ENCODE measurements at places on chromosomes 2 and 18.

- DNase-seq = no peak
These were observed 6.1 kb downstream of the ONECUT2 start for GRCh38 chr18:57441071-57441794.

GRCh38 chr2:100188326-100188725 is 45.9 kb upstream of the AFF3 start:
- DNase-seq = no peak

GRCh38 chr2:10912796-10913455 is 1.2 kb downstream of the KCNF1 start:
- no peak for DNase-seq

- no peak for DNase-seq
These were observed 197.2 kb downstream of the MYO3B start for GRCh38 chr2:170375192-170375591.

GRCh38 chr2:189648846-189649509 is 12.3 kb upstream of the ASNSD1 start:
- no peak for DNase-seq

DNA sequence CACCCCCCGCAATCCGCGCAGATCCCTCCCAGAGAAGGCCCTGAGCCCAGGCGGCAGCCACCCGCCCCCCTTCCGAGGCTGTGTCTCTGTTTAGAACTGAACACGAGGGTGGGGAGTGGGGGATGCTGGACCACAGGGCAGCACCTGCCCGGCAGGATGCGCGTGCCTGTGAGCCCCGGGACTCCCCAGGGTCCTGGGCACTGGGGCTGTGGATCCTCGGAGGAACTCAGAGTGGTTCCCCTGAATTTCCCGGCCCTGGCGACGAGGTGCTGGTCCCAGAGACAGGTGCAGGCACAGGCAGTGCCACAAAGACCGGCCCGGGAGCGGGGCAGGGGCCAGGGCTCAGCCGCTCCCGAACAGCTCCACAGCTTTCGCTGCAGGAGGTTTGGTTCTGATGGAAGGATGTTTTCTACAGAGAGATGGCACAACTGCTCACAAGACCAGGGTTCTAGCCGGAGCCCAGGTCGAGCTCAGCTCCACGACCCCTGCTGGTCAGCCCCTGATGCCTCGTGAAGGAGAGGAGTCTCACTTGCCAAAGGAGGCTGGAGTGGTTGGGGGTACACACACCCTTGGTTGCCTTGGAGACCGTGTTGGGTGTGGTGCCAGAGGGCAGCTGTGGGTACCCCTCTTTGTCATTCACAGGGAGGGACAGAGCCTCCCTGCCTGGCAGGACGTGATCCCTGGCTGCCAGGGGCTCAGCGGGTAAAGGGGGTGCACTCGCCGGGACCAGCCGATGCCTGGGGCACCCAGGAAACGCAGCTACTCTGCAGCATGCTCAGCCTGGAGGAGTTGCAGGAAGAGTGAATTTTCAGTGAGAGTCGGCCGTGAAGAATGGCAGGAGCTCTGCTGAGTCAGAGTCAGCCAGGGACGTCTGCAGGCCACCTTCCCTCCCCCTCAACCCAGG is 4.4 kb upstream of the NEU4 start:
- DNase-seq = no peak

- DNase-seq = no peak
These were observed 31.7 kb upstream of the DNMT3A start for GRCh38 chr2:25373269-25373981.
